ENCODE measurements at places on chromosomes 13 and 19.
A peak's percentile ranks its signal among the peaks of the same experiment; 100 is the strongest.

DNA sequence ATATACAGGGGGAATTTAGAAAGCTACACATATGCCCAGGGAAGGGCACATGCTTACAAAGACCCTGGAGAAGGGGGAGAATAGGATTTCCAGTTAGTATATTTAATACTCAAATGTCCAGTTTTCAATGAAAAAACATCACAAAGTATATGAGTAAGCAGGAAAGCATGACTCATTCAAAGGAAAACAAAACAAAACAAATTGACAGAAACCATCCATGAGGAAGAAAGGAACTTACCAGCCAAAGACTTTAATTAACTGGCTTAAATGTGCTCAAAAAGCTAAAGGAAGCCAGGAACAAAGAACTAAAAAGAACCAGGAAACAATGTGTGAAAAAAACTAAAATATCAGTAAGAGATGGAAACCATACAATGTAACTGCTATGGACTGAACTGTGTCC, 716.2 kb upstream of the ARGLU1 start:
- peak; percentile 78 for DNase-seq

DNA sequence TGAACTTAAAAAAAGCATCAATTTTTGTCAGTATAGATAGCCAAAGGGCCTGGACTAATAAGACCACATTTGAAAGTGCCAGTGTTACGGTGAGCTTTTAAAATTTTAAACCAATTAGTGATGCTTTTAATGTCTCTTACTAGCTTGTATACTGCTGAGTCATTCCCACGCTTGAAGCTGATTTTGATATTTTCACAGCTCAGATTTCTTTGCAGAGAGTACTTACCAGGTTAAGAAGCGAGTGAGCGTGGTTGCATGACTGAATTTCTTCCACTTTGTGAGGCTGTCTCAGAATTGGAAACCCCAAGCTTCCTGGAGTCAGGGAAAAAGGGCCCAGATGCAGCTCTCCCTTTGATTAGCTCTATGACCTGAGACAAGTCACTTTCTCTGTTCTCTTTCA, 74.5 kb upstream of the NBEA start:
- DNase-seq = peak; percentile 49

GRCh38 chr13:110297766-110298504, 9.0 kb downstream of the COL4A1 start:
- DNase-seq = no peak

- DNase-seq = no peak
These were observed 505 bp upstream of the CEACAM5 start for GRCh38 chr19:41707871-41708371.

DNA sequence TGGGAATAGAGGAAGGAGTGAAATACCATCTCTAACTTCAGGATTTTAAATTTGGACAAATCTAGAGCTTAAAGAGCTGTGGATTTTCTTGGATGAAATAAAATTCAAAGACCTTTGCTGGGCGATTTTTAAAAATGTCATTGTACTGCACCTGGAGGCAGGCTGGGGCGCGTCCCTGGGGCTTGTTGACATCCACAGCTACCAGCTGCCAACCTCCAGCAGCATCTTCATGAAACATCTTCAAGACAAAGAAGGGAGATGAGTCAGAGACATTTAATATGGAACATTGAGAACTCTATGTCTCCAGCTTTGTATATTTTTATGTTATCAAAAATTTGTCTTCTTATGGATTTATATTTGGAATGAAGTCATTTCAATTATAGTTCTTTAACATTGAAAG, 132.5 kb downstream of the NALCN start:
- DNase-seq = no peak
